GM23248 (cell line): ENCODE measurements at places on chromosomes 5 and 9.

- no peaks in the 10 kb centered on the region for H3K36me3 ChIP-seq
- no peaks in the 10 kb centered on the region for H3K4me1 ChIP-seq
- H3K27me3 ChIP-seq, result peaks cover 18% of the 10 kb centered on the region
- H3K4me3 ChIP-seq, result no peak overlapping the region
- no peak for DNase-seq
Measured at GRCh38 chr5:6525422-6525821, 76.8 kb downstream of the UBE2QL1 start.

- H3K36me3 ChIP-seq, result no peaks in the 10 kb centered on the region
- no peaks in the 10 kb centered on the region; the same call in 1 of the 2 replicates for H3K27me3 ChIP-seq
- no peak for DNase-seq
- no peaks in the 10 kb centered on the region for H3K4me1 ChIP-seq
- H3K27ac ChIP-seq, result no peak overlapping the region
Measured at GRCh38 chr5:135151256-135151655, 117.2 kb upstream of the PITX1 start.

GRCh38 chr9:129401623-129402370, 219.1 kb downstream of the C9orf50 start:
- H3K4me3 ChIP-seq, result no peak overlapping the region
- H3K27me3 ChIP-seq, result no peaks in the 10 kb centered on the region
- no peak for DNase-seq
- H3K36me3 ChIP-seq, result no peaks in the 10 kb centered on the region
- no peaks in the 10 kb centered on the region for H3K4me1 ChIP-seq

- no peak for DNase-seq
- no peaks in the 10 kb centered on the region for H3K27me3 ChIP-seq
- H3K36me3 ChIP-seq, result no peaks in the 10 kb centered on the region
- no peaks in the 10 kb centered on the region for H3K4me1 ChIP-seq
- no peak overlapping the region for H3K4me3 ChIP-seq
Measured at GRCh38 chr9:136044971-136045594, 50.0 kb downstream of the NACC2 start.
